Coronary artery (tissue), 2 donors: ENCODE measurements at places on chromosomes 11 and 22.

- DNase-seq: no peak
These were observed 48.0 kb upstream of the AMPD3 start for GRCh38 chr11:10407055-10407454.

DNA sequence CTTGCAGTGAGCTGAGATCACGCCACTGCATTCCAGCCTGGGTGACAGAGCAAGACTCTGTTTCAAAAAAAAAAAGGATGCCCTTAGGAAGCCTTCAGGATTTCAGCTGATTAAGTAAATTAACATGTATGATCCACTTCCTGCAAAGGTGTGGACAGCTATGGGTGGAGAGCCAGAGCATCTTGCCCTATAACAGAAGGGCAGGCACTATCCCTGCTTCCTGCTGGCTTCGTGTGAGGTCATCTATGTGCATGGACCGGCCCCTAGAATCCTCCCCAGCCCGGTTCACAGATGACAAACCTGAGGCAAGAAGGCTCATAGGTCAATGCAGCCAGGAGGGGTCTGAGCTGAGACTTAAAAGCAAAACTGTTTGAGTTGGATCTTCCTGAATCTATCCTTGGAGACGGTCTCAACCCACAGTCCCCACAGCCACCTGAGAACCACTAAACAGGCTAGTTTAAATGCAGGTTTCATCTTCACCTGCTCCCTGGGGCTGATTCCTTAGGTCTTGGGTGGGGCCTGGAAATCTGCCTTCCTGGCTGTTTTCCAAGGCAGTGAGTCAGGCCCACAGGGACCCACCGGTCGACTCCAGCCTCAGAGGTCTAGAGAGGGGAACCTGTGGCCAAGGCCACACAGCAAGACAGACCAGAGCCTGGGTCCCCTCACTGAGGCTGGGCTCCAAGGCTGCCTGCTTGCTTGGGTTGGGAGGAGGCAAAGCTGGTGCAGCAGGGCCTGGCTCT is 55.2 kb upstream of the MPEG1 start:
- no peak for DNase-seq

- DNase-seq: no peak
These were observed 19.5 kb upstream of the TAB1 start for GRCh38 chr22:39379756-39380730.

DNA sequence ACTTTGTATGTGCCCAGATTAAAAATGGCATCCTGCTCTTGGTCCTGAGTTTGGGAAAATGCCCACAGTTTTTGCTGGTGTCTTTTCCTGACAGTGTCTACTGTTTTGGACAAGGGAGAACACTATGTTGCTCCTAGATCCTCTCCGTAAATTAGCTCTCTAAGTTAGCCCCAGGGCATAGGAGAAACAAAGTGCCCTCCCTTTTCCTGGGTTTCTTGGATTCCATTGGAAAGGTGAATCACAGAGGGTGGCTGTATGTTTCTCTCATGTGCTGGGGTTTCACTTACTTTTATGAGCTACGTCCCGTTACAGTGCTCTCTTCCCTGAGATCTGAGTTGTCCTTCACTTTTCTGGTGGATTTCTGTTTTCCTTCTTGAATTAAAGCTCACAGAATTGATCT is 782.8 kb downstream of the CNTN5 start:
- no peak for DNase-seq

DNA sequence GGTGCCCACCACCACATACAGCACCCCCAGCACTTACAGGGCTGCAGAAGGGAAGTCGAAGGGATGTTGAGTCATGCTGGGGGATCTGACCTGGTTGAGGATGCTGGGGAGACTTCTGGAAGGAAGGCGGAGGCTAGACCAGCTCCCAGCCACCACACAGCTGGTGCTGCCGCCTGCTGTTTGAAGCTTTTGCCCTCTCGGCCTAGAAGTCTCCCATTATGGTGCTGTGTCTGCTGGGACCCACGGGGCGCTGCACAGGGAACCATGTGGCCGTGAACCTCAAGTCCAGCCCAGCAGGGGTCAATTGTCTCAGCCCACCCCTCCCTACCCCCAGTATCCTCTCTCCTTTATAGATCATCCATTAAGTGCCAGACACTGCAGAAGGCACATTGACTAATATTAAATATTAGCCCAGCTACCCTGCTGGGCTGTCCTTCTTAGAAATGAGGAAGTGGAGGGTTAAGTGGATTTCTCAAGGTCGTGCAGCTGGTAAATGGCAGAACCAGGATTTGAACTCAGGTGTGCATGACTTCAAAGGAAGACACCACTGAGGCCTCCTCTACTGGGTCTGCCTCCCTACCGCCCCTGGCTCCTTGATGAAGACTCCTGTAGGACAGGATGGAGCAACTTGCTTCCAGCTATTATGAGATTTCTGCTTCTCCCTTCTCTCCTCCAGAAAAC is 49.7 kb downstream of the CYTH4 start:
- no peak for DNase-seq

DNA sequence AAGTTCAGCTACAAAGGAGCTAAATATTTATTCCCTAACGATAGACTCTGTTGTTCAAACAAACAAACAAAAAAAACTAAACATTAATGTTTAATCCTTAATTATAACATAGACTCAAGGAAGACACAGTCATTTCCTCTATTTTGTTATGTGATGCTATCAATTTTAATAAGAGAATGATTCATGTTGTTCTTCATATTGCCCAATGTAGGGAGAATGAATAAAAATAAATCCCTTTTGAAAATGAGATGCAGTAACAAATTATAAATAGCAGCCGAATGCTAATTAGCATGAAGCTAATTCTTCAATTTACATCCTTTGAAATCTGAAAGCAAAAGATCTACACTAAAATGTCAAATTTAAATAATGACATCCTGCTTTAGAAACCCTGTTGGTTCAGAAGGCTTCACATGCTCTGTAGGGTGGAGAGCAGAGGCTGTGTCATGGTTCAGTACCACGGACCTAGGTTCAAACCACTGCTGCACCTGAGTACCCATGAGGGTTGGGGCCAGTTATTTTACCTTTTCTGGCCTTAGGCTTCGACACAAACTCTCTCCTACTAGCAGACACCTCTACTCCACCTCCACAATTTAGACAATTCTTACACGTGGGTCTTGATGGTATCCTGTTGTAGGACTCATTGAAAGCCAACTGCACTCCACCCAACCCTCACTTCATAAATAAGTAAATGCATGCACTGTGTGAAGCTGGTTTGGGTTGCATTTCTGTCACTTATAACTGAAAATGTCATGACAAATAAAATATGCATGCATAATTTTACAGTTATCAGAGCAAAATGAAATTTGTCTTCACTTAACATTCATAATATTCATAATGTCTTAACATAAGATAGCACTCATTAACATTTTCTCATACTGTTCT is 89.0 kb downstream of the RRAS2 start:
- no peak for DNase-seq

- no peak for DNase-seq
These were observed 1768.6 kb downstream of the LRRC4C start for GRCh38 chr11:39690856-39691255.

- no peak for DNase-seq
These were observed 15.0 kb downstream of the METTL15 start for GRCh38 chr11:28123151-28123581.

- no peak for DNase-seq
These were observed 37.6 kb downstream of the ATXN10 start for GRCh38 chr22:45709060-45709739.

GRCh38 chr11:99682646-99683045 is 661.9 kb downstream of the CNTN5 start:
- DNase-seq: no peak

GRCh38 chr22:22877523-22878210 is 9.9 kb upstream of the IGLL5 start:
- peak; percentile 70 for DNase-seq

DNA sequence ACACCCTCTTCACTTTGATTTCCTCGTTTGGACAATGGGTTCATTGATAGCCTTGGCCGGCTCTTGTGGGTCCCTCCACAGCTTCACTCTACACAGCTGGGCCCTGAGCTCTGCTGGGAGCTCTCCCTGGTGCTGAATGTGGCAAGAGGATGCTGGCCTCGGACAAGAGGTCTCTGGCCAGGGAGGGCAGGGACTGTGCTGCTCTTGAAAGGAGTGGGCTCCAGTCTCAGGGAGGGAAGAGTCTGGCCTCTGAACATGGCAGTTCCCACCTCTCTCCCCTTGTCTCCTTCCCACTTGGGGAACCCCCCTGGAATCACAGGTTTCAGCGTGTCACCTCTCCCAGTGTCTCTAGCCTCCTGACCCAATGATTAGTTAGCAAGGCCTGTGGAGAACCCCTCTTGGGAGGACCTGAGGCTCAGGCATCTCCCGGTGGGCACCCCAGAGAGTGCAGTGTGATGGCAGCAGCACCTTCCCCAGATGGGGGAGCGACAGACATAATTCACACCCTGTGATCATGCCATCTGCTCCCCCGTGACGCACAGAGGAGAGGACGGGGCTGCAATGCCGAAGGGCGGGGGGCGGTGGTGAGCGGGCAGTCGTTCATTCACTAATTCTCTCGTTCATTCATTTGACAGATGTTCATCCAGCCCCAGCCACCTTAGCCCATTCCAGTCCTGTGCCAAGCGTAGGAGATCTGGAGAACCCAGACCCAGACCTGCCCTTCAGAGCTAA is 2.8 kb upstream of the CABP7 start:
- DNase-seq: no peak

DNA sequence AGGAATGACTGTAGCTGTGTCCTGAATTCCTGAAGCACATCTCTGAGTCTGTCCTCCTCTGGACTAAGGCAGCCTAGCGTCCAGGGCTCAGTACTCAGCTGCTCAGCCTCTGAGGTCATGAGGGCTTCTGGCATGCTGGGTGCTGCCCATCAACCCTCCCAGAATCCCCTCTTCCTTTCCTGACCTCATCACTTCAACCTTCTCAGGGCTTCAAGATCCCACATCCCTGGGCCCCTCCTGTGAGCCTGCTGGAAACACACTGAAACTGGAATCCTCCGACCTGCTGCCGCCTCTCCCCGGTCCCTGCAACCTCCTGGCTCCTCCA is 803 bp downstream of the KRTAP5-8 start:
- DNase-seq: no peak

GRCh38 chr22:41260871-41261270 is 20.1 kb upstream of the CHADL start:
- no peak for DNase-seq

DNA sequence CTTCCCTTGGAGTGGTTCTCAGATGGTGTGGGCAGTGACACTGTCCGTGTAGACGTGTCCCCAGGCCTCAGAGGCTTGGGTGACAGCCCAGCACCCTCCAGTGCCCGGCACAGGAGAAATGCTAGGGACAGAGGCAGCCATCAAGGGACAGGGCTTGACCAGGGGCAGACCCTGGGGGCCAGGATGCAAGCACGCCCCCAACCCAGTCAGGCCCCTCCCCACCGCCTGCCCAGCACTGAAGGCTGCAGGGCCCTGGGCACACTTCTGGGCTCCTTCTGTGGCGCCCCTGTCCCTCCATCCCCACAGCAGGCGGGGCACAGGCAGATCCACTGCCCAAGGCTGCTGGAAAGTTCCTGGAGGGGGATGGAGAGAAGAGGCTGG is 11.1 kb downstream of the IGF2 start:
- DNase-seq: no peak

GRCh38 chr11:123145220-123145619 is 49.8 kb downstream of the CLMP start:
- no peak for DNase-seq

GRCh38 chr11:71358122-71358728 is 90.0 kb downstream of the DHCR7 start:
- no peak for DNase-seq

- no peak for DNase-seq
These were observed 1285.5 kb downstream of the TBC1D22A start for GRCh38 chr22:48047722-48048500.

- no peak for DNase-seq
These were observed 55.1 kb downstream of the CYTH4 start for GRCh38 chr22:37337204-37337943.

GRCh38 chr22:49765951-49766350 is 61.7 kb downstream of the BRD1 start:
- peak; percentile 67 for DNase-seq

DNA sequence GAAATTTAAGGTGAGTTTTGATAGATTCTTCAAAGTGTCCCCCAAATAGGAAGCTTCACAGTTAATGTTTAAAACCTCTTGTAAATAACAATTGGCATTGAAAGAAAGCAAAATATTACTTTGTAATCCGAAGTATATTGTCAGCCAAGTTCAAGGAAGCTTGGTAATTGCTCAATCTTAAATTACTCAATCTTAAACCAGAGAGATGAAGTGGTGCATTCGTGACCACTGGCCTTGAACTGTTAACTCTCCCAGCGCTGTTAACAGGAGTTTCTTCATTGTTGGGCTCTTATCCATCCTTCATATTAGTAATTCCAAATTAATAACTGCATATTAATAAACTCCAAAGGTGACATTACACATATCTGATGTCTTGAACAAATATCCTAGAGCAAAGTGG is 20.6 kb upstream of the FDX1 start:
- no peak for DNase-seq

DNA sequence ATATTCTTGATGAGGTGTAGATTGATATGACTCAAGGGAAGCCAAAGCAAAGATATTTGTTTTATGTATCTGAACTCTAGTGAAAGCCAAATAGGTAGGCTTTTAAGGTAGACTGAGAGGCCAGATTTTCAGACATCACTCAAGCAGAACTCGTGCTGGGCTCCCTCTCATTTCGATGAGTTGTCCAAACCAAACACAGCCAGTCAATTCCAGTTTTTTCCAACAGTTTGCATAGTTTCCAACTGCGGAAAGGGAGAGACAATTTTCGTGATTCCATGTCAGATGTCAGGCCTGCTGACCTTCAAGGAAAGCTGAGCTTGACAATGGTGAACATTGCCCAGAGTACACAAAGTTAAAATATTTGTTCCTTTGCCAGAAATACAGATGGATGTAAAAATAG is 110.9 kb upstream of the MPPED2 start:
- no peak for DNase-seq

DNA sequence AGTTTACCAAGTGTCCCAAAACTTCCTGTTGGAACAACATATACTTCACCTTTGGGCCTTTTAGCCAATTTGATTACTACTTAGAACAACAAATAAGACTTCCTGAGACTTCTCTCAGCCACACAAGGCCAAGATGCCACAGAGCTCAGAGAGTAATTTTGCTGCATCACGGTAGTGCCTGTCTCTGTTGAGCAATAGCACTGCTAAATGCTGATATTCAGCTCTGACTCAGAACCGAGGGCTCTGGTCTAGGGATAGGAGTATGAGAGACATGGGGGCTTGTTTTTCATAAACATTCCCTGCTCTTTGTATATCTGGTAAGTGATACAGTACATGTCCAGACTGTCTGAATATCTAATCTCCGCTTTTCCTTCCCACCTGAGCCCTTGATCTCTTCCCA is 260.4 kb upstream of the ARHGAP20 start:
- no peak for DNase-seq

GRCh38 chr22:22903355-22903777 is 15.8 kb downstream of the IGLL5 start:
- no peak for DNase-seq

- DNase-seq: no peak
These were observed 66.1 kb upstream of the ARHGAP20 start for GRCh38 chr11:110778343-110778742.
